ENCODE measurements at places on chromosomes 3 and 15. TPM values are rescaled to one million over a fixed set of nuclear protein-coding genes. Genes with fewer than 3 reads are reported as not detected.

The SMAD6 gene
- polyA plus RNA-seq = 1.2 TPM

The PPP2R3A gene
- 20.9 TPM for polyA plus RNA-seq

The RSRC1 gene
- 12.6 TPM for polyA plus RNA-seq

The SNX33 gene
- polyA plus RNA-seq = 16.1 TPM

The PDHB gene
- polyA plus RNA-seq = 135 TPM

The SLC12A1 gene
- not detected for polyA plus RNA-seq

The ADGRG7 gene
- not detected for polyA plus RNA-seq

DNA sequence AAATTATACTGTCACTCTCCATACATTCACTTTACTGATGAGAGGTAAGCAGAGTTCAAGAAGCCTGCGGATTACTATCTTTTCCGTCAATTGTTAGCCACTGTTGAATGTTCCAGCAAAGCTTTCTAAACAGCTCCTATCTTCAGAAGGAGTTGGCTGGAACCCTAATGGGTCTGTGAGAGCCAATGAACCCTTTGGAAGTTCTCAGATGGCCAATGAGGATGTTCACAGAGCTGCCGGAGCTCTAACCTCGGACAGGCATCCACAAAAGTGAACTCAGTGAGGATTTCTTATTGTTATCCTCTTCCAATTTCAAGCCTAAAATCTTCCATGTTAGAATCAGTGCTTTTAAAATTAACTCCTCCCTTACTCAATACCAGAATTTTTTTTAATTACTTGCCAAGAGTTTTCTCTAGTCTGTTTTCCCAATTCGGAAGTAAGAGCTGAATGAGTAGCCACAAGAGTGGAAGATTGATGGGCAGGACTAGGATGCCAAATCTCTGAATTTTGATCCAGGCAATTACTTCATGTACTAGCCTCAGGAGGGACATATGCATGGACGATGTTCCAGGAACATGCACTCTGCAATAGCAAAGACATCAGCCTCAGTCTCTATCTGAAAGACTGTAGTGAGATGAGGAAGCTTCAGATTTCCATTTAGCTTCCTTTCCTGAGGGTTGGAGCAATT, 78.1 kb downstream of the AGBL1 start:
- no peak for DNase-seq

DNA sequence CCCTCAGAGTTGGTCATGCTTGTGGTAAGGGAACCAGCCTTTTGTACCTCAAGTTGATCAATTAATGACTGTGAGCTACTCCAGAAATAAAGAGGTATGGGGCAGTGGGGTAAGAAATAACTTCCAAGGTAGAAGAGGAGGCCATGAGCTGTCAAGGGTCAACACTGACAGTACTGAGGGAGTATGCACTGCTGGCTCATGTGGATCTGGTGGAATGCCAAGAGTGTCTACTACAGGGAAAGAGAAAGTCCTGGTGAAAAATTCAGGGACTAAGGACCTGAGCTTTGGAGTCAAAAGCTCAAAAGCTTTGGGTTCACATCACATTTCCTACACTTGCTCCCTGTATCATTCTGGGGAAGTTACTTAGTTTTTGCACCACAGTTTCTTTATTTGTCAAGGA, 154.9 kb downstream of the SEMA6D start:
- no peak for DNase-seq

- no peak for DNase-seq
Observed at GRCh38 chr15:98684995-98685525, 36.7 kb downstream of the IGF1R start.

DNA sequence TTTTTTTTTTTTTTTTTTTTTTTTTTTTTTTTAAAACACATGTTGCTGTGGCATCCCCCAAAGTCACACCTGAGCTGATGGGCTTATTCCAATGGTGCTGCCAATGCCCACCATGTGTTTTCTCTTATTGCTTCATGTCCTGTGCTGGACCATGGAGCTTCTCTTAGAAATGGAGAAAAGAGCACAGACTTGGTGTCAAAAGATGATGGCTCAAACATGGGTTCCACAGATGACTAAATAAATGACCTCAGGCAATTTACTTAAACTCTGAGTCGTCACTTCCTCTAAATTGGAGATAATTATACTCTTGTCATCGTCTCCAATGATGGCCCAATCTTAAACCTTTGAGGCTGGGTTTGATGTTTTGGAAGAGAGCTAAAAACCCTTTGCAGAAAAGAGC, 28.1 kb downstream of the CHST2 start:
- no peak for DNase-seq

DNA sequence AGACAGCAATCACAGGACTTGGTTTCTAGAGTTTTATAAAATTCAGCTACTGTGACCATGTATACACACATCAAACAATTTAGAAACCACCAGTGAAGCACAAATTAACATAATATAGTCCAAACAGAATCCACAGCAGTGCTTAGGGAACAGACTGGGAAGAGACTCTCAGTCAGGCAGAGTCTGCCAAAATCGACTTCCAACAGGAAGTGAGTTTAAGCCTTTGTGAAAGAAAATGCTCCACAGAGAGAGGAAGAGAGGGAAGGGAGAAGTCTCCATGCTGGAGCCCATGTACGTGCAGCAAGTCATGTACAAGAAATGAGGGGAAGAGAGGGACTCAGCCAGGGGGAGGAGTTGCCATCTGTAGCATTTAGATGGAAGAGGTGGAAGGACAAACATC, 172.6 kb downstream of the IL5RA start:
- DNase-seq = no peak

GRCh38 chr3:136989781-136990524, 32.2 kb downstream of the IL20RB start:
- no peak for DNase-seq

DNA sequence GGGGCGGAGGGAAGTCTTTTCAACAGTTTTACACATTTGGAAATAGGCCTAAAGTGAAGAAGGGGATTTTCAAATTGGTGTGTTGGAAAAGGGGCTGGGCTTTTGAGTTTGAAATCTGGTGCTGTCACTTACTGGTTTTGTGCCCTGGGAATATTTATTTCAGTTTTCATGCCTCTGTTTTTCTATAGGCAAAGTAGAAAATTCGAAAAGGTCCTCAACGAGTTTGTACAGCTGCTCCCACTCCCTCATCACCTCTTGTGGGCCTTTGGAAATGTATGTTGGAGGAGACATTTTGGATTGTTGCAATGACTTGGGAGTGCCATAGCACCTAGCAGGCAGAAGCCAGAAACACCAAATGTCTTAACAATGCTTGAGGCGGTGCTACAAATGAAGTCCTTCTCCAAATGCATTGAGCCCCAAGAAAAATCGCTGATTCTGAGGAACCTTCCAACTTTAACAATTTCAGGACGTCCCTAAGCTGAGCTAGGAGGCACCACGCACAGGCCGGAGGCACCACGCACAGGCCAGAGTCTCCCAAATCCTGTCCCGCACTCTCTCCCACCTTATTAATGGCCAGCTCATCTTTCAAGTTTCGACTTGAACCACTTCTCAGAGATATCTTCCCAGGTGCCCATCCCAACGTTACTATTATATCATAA, 639 bp upstream of the POLR2M start:
- DNase-seq = no peak

DNA sequence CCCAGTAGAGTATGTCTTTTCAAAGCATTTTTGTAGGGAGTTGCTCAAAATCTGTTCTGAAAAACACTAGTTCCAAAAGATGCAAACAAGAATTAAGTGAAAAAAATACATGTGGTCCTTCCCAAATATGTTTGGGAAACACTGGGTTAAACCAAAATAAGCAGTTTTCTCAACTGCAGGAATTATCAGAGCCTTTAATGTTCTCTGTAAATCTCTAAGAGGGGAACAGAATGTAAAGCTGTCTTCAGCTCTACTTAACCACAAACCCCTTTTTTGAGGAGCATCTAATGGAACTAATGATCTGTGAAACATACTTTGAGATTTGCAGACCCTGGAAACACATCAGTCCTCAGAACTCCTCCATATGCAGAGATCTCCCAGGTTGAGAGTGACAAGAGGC, 9.9 kb downstream of the AQP9 start:
- no peak for DNase-seq

DNA sequence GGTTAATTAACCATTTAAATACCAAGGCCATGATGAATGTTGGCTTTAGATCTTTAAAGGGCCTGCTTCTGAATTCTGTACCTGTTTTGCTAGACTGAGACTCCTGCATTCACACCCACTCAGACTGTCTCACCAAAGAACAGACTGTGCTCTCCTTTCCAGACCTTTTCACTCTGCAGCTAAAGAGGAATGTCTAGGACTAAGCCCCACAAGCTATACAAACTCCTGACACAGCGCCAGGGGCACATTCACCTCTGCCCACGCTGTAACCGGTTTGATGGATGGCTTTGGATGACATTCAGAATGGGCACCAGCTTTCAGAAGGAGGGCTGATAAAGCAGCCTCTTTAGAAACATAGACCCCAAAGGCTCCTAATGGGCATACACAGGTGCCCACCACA, 200.1 kb downstream of the KCNMB2 start:
- no peak for DNase-seq

- peak; percentile 72 for DNase-seq
Observed at GRCh38 chr3:66195347-66195783, 25.4 kb upstream of the SLC25A26 start.

GRCh38 chr3:7272203-7272602, 411.3 kb downstream of the GRM7 start:
- DNase-seq = no peak

GRCh38 chr15:26098801-26099200, 235.7 kb upstream of the ATP10A start:
- DNase-seq = no peak
